Colonic mucosa (tissue), 4 donors: ENCODE measurements at places on chromosomes 2 and 18. TPM values are rescaled to one million over a fixed set of nuclear protein-coding genes. Genes with fewer than 3 reads are reported as not detected.
A peak's percentile ranks its signal among the peaks of the same experiment; 100 is the strongest.

GRCh38 chr2:150374492-150374891, 113.0 kb downstream of the RND3 start:
- H3K27ac ChIP-seq, result no peak overlapping the region
- no peak overlapping the region for H3K4me3 ChIP-seq
- H3K27me3 ChIP-seq, result no peaks in the 10 kb centered on the region
- no peaks in the 10 kb centered on the region for H3K36me3 ChIP-seq

GRCh38 chr2:25982273-25982967, at the start of gene KIF3C:
KIF3C (minus strand) TSS chr2:25982497; CDS start chr2:25981917, 580 bp downstream.
- no peaks in the 10 kb centered on the region for H3K27me3 ChIP-seq
- no peaks in the 10 kb centered on the region for H3K4me1 ChIP-seq
- DNase-seq, result peak; percentile 71

DNA sequence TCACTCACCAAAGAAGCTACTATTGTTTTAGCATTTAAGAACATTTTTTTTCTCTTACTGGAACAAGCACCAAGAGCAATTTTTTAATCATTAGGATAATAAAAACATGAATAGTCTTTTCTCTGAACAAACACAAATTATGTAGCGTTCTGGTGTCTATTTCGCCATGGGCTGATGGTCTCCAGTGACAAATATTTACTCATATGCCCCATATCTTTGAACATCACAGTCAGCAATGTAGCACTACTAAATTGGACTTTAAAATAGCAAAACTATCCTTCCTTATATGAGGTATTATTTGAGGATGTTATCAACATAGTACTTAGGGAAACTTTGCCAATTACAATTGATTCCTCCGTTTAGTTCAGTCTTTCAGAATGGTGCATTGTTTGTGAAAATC, 1326.0 kb upstream of the ZEB2 start:
- no peaks in the 10 kb centered on the region for H3K4me1 ChIP-seq
- no peak overlapping the region for H3K4me3 ChIP-seq
- H3K27me3 ChIP-seq, result no peaks in the 10 kb centered on the region

DNA sequence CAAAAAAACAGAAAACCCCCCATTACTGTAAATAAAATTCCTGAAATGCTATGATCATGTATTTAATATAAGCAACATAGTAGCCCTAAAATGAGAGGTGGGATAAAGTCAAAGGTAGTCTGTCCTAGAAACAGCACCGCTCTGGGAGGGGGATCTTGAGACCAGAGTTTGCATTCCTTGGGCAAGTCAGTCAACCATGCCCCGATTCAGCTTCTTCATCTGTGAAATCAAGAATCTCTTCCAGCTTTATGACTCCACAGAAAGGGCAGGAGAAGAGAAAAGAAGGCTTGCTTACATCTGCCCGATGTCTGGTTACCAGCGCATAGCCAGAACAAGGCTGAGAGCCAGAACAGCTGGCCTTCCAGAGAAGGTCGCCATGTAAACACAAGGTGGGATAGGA, 2.1 kb upstream of the FBLN7 start:
- H3K36me3 ChIP-seq, result no peaks in the 10 kb centered on the region
- no peak overlapping the region for H3K4me3 ChIP-seq
- H3K27me3 ChIP-seq, result peaks cover 9% of the 10 kb centered on the region
- DNase-seq, result no peak

- H3K4me1 ChIP-seq, result no peaks in the 10 kb centered on the region
- H3K36me3 ChIP-seq, result no peaks in the 10 kb centered on the region
- peak; percentile 40 for DNase-seq
- no peak overlapping the region for H3K27ac ChIP-seq
These were observed 217.1 kb downstream of the MREG start for GRCh38 chr2:215796140-215796855.

- H3K36me3 ChIP-seq, result no peaks in the 10 kb centered on the region
- H3K4me3 ChIP-seq, result no peak overlapping the region
- no peak for DNase-seq
- H3K4me1 ChIP-seq, result no peaks in the 10 kb centered on the region
- no peak overlapping the region for H3K27ac ChIP-seq
These were observed 104.9 kb downstream of the RIT2 start for GRCh38 chr18:43010611-43011010.

DNA sequence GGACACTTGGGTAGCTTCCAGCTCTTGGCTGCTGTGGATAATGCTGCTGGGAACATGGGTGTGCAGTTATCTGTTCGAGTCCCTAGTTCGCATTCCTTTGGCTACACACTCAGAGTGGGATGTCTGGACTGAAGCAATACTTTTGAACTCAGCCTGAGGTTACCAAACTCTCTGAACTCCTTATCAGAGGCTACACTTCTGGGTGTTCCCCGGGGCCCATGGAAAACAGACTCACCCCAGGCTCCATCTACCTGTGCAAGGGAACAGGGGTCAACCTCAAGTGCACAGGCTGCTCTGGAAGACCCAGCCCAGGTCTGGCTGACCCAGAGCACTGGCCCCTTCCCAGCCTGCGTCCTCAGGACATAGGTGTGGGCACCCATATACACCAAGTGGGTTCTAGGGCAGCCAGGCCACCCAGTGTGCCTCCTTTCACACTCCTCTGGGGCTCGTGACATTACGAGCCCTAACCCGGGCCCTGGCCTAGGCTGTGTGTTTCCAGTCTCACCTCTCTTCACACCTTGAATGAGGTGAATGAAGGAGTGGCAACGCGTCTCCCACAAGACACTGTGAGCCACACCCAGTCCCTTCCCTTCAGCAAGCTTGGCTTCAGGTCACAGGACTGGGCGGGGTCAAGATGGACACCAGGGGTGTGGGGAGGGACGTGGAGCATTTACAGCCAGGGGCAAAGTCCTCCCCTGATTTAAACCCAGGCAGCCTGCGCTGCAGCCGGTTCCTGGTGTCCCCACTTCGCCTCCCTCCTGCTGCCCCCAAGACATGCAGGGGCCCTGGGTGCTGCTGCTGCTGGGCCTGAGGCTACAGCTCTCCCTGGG, at the start of gene ALPI:
TSS of gene ALPI (plus strand) at position 728 of the 830 bp plus-strand sequence. CDS start at position 775, 47 bp downstream.
- H3K27me3 ChIP-seq, result peaks cover 4% of the 10 kb centered on the region
- H3K27ac ChIP-seq, result no peak within 1 kb of the TSS
- peak; percentile 91 for DNase-seq
- H3K4me3 ChIP-seq, result no peak within 1 kb of the TSS

DNA sequence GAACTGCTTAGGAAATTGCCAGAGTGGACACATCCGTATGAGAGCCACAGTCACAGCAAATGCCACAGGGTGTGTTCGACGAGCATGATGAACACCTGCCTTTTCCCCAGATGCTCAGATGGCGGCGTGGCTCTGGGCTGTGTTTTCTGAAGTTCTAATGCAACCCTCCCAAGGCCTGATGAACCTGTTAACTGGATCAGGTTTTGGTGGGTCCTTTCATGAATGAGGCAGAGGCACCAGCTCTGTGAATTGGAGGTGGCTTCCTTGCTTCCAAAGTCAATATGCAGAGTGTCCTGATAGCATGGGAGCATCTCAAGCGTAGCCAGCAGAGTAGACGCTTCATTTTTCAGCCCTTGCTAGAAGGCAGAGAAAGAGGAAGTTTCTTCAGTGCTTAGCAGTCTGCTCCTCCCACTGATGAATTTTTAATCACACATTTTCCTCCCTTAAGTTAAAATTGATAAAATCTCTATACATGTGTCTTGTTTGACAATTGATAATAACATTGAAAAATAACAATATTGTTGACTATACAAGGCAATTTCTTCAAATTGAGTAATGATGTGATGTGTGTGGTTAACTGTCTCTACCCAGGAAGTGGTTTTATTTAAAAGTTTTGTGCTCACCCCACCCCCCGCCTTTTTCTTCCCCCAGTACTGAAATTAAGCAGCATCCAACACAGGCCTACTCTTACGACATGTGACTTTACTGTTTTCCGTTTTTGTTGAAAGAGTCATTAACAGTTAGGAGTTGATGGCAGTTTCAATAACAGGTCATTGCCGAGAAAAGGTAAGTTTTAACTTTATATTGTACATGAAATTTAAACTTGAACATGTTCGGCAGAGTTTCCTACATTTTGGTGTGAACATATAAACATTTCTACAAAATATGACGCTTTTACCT, at the start of gene ARHGAP15:
TSS of gene ARHGAP15 (plus strand) at position 739 of the 900 bp plus-strand sequence.
- no peaks in the 10 kb centered on the region for H3K4me1 ChIP-seq
- H3K36me3 ChIP-seq, result no peaks in the 10 kb centered on the region
- no peaks in the 10 kb centered on the region for H3K27me3 ChIP-seq
- peak within 1 kb of the TSS; percentile 52 for H3K27ac ChIP-seq
- DNase-seq, result peak; percentile 32
- H3K4me3 ChIP-seq, result no peak within 1 kb of the TSS

The ONECUT2 gene
- total RNA-seq, result 0.49 TPM

DNA sequence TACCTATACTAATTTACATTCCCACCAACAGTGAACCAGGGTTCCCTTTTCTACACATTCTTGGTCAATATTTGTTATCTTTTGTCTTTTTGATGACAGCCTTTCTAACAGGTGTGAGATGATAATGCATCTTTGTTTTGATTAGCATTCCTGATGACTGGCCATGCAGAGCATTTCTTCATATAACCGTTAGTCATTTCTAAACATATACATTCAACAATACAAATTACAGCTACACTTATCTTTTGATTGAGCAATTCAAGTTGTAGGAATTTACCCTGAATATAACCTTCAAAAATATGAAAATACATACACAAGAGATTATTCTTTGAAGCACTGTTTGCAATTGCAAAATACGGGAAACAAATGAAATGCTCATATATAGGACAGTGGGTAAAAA, 94.9 kb downstream of the TMEM131 start:
- H3K36me3 ChIP-seq, result no peaks in the 10 kb centered on the region
- DNase-seq, result no peak
- no peak overlapping the region for H3K4me3 ChIP-seq
- H3K27ac ChIP-seq, result no peak overlapping the region
- H3K4me1 ChIP-seq, result no peaks in the 10 kb centered on the region

The DOK6 gene
- total RNA-seq, result 0.59 TPM

The C1QL2 gene
- not detected for total RNA-seq

The STPG4 gene
- total RNA-seq, result 0.47 TPM

- no peaks in the 10 kb centered on the region for H3K27me3 ChIP-seq
- peaks cover 3% of the 10 kb centered on the region for H3K4me1 ChIP-seq
- no peak for DNase-seq
- H3K4me3 ChIP-seq, result no peak overlapping the region
- H3K27ac ChIP-seq, result peak overlapping the region; percentile 25
These were observed 126.2 kb upstream of the LGALSL start for GRCh38 chr2:64327510-64328414.

GRCh38 chr2:10447300-10447894, 730 bp downstream of the ODC1 start:
- DNase-seq, result no peak
- peak overlapping the region; percentile 91 for H3K27ac ChIP-seq
- no peaks in the 10 kb centered on the region for H3K27me3 ChIP-seq
- peaks cover 2% of the 10 kb centered on the region for H3K36me3 ChIP-seq
- peaks cover 5% of the 10 kb centered on the region for H3K4me1 ChIP-seq
- H3K4me3 ChIP-seq, result peak overlapping the region; percentile 69

DNA sequence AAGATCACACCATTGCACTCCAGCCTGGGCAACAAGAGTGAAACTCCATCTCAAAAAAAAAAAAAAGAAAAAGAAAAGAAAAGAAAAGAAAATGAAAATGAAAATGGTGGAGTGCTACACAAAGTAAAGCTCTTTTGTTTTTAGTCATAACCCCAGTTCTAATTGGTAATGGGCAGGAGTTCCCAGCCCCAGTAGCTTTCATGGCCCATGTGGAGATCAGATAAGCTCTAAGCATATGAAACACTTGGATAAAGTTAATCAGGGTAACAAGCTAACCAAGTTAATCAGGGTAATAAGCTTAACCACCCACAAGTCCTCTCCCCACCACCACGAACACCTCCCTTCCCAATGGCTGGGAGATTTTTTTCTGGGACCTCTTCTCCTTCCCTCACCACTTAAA, 240.8 kb downstream of the BCL11A start:
- no peak for DNase-seq
- H3K4me1 ChIP-seq, result no peaks in the 10 kb centered on the region
- no peaks in the 10 kb centered on the region for H3K27me3 ChIP-seq
- no peak overlapping the region for H3K27ac ChIP-seq
- no peak overlapping the region for H3K4me3 ChIP-seq
- no peaks in the 10 kb centered on the region for H3K36me3 ChIP-seq

DNA sequence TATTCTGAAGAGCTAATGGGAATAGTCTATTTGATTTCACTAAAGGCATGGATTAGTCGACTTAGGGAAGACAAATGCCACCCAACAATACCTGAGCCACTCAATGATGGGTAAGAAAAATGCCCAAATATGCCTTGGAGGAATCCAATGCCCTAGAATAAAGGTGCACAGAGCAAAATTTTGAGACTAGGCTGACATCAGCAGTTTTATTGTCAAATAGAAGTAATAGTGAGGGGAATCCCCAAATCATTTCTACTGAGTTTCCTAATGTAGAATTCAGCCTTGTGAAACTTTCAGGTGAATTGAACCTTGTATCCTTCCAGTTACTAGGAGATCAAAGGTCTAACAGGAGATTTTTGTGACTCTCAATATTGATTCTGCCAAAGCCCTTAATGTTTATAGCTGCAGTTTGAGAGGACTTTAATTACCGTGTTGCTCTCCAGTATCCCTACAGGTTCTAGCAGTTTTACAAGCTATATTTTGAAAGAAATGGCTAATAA, 50.8 kb upstream of the THSD7B start:
- H3K27ac ChIP-seq, result no peak overlapping the region
- H3K27me3 ChIP-seq, result no peaks in the 10 kb centered on the region
- no peak for DNase-seq
- no peak overlapping the region for H3K4me3 ChIP-seq

The FBXO15 gene
- total RNA-seq, result not detected

- H3K27ac ChIP-seq, result no peak overlapping the region
- H3K4me3 ChIP-seq, result no peak overlapping the region
- H3K36me3 ChIP-seq, result no peaks in the 10 kb centered on the region
- DNase-seq, result no peak
- no peaks in the 10 kb centered on the region for H3K27me3 ChIP-seq
- H3K4me1 ChIP-seq, result no peaks in the 10 kb centered on the region
These were observed 64.6 kb upstream of the TAF1B start for GRCh38 chr2:9778471-9779316.
